ENCODE measurements at places on chromosomes 11 and 22.

DNA sequence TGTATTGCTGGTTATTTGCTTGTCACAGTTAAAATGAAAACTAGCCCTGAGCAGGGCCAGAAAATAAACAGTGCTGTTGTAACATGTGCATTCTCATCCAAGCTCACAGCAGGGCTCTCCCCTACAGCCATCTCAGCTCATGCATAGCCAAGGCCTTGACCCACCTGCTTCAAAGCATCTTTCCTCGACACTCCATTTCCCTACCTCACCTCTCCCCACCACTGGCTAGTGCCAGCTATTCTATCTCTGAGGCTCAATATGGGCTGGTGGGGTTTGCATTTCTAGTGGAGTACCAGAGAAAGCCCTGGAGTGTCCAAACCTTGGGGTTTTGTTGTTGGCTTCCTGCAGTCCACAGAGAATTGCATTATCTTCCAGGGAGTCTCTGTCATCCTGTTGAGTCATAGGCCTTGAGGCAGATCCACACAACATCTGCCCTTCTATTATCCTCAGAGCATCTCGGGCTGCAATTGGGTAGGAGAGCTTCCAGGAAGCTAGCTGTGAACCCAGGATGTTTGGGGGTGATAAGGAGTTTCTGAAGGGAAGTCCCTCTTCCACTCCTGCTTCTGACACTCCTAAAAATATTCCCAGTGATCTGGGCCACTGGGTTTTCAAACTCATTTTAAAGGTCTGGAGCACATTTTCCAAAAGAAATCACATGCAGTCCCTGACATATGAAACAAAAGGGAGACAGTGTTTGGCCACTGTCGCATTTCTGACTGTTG lies 36.1 kb upstream of the AMOTL1 start:
- peak; percentile 17 for DNase-seq

DNA sequence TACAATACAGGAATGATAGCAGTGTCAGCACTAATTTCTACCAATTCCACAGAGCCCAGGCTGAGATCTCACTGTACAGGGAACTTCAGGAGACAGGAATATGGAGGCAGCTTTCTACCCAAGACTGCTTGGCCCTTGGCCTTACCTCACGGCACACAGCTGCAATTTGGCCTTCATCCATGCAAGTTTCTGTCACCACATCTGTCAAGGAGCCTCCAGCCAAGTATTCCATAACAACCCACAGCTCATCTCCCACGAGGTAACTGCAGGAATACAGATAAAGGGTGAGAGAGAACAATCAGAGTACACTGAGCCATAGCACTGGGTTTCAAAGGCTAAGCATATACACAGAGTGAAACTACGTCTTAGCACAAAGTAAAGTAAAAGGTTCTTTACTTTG lies 39.0 kb upstream of the GDPD4 start:
- no peak for DNase-seq

- DNase-seq = no peak
Observed at GRCh38 chr11:123386796-123387510, 43.1 kb upstream of the GRAMD1B start.

DNA sequence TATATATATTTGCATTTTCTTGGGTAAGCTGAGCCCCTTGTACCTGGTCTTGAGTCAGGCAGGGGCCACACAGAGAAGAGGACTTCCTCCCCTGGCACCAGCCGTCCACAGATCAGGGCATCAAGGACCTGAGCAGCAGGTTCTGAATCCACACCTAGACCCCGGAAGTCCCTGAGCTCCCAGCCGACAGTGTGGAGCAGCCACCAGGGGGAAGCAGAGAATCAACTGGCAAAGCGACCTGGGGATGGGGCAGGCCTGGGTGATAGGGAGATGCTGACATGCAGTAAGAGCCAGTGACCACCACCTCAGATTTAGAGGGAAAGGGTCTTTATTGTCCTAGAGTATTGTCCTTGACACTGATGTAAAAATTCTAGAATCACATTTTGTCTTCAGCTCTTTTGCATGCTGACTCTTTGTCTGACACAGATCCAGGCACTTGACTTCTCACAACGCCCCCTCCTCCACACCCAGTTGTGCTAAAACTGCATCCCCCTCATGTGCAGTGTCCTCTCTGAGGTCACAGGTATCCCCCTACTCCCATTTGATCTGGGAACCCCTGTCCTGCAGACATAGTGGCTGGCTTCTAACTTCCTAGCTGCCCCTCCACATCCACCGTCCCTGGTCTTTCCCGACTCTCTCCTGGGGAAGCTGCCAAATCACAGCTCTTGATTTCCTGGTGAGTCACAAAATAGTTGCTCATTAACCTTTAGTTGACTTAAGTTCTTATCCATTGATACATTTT lies 109.3 kb downstream of the GGTLC2 start:
- peak; percentile 36 for DNase-seq

Measured in NCI-H1092 treated with DMSO at 0.1 percent for 48 hours (cell line).